ENCODE measurements at places on chromosomes 7 and 10.

- DNase-seq, result no peak
These were observed 1.8 kb upstream of the PTPRZ1 start for GRCh38 chr7:121871188-121871587.

DNA sequence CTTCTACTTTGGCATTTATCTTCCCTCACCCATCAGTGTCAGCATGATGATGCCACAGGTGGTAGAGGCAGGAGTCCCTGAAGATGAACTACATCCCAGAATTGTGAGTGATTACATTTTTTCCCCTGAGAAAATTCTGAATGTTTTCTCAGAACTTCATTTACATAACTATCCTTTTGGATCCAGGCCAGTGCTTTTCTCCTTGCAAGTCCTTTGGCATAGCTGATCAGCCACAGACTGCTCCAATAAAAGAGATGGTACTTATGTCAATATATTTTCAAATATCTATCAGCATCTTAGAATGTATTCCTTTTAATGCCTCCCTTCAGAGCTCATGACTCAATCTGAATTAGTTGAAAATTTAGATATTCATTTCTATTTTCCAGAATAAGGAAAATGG, 135.5 kb downstream of the IQUB start:
- DNase-seq, result no peak

- no peak for DNase-seq
These were observed 320.8 kb upstream of the NRP1 start for GRCh38 chr10:33655165-33655815.

DNA sequence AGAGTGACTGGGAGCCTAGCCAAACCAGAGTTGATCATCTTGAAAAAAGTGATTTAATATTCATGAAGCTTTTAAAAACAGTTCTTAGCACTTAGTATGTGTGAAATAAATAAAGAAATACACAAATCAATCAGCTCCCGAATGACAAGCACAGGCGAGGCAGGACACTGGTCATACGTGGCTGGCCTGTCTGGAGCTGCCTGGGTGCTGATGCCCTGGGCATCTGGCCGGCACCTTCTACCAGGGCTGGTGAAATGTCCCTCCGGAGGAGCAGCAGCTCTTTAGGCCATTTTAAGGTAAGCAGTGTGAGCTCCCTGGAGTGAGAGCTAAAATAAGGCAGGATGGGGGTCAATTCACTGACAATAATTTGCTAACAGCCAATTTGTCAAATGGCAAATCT, 23.7 kb downstream of the IL15RA start:
- no peak for DNase-seq

DNA sequence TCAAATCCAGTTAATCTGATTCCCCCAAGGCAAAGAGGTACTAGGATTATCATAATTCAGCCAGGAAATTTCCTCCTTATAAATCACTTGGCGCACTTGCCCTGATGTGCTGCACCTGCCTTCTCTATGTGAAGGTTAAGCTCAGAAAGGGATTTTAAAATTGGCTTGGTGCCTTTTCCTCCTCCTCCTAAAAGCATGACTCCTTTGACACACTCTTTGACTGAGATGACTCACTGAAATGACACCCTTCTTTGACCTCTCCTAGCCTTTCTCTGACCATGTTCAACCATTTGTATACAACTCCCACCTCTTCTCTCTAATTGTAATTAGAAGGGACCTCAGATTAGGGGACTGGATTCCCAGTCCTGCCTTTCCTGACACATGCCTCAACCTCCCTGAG, 46.5 kb downstream of the ABLIM1 start:
- no peak for DNase-seq

GRCh38 chr10:3077940-3078630, 10.7 kb downstream of the PFKP start:
- DNase-seq, result peak; percentile 22

DNA sequence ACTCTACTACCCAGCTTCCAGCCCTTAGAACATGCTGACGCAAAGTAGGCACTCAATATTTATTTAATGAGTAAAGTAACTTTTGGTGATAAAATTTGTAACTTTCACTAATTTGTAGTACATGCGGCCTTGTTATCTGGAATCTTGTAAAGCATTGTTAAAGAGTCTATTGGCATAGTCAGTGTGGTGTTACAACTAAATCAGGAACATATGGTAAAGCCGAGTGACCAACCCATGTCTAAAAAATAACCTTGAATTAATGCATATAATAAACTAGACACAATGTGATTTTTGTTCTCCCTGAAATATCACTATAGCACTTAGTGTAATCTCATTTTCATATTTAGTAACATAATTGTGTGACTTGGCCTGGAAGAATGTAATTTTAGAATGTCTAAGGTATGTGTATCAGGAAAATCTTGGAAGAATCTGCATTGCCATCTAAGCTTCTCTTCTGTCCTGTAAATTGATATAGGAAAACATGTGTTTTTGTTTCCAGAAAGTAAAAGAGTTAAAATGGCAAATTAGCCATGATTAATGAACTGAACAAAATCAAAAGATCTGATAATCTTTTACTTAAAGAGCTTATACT, 256.7 kb upstream of the GNAI1 start:
- no peak for DNase-seq

DNA sequence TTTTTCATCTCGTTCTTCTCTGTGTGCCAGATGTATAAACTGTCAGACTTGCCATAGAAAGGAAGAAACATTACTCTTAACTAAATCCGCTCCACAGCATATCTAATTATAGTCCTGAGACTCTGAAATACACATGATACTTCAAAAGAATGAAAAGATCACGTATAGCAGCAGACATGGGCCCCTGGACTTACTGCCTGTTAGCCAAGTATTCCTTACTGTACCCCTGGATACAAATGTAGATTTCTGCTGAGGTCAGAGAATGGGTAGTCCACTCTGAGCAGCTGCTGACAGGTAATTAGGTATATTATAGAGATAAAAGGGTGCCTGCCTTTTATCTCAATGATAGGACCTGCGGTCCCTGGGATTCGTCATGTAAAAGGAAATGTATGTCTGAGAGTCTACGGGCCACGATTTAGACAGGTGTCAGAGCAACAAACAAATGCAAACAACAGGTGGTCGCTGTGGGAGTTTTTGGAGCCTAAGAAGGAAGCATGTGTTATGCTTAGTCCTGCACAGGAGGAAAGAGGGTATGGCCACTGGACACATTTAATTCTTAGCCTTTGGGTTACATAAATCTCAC, 69.4 kb downstream of the VOPP1 start:
- DNase-seq, result peak; percentile 50

- no peak for DNase-seq
These were observed 593 bp upstream of the PILRA start for GRCh38 chr7:100372694-100373093.

GRCh38 chr10:37736120-37736519, 121.3 kb downstream of the ZNF248 start:
- DNase-seq, result no peak

- DNase-seq, result no peak
These were observed 28.7 kb downstream of the GIMAP8 start for GRCh38 chr7:150479023-150479716.

DNA sequence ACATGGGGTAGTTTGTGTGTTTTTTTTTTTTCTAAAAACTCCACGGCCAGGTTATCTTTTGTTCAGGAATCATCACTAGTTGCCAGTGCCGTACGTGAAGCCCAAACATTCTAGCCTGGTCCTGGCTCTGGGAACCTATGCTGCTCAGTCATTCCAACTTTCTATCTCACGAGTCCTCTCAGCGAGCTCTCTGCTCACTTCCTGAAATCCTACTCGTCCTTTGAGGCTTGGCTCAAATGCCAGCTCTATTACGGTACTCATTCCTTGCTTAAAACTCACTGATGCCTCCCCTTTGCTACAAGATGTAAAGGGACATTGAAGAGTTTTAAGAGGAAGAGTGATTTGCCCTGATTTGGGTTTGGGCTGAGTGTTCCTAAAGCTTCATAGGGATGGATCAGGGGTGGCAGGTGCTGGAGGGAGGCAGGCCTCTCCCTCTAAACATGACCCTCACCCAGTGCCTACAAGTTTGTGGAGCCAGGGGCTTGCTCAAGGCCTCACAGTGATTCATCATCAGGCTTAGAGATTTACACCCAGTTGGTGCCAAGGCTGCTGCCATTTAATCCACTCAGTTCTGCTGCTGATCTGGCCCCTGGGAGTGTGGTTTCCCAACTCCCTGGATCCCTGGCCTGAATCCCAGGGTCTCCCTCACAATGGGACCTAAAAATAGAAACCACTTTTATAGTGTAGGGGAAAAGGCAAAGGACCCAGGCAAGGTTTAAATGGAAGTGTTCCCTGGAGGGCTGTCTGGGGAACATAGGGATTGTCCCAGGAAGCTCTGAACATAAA, 46.1 kb upstream of the R3HCC1L start:
- DNase-seq, result no peak

DNA sequence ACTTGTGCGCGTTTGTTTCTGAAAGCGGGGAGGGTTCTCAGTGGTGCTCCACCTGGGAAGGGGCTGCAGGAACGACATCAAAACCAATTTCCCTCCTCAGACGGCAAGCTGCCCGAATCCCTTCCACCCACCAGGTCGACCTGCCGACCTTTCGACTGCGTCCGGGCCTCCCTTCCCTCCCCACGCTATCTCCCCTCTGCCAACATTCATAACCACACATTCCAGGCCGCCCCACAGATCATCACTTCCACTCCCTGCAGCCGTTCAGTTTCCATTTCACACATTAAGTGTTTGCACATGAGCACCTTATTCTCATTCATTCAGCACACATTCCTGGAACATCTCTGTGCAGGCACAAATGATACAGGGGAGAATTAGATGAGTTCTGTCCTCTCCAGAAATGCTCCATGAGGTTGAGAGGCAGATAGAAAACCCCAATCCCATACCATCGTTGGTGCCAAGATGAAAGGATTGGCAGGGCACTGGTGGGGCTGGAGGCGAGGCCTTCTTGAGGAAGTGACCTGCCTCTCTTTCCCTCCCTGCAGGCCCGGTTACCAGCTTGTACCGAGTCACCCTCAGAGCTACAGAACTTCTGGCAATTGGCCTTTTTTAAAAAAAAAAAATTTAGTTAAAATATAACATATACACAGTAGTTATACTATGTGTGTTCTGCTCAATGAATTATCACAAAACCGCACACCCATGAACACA, 70.0 kb downstream of the MINDY4 start:
- DNase-seq, result no peak

DNA sequence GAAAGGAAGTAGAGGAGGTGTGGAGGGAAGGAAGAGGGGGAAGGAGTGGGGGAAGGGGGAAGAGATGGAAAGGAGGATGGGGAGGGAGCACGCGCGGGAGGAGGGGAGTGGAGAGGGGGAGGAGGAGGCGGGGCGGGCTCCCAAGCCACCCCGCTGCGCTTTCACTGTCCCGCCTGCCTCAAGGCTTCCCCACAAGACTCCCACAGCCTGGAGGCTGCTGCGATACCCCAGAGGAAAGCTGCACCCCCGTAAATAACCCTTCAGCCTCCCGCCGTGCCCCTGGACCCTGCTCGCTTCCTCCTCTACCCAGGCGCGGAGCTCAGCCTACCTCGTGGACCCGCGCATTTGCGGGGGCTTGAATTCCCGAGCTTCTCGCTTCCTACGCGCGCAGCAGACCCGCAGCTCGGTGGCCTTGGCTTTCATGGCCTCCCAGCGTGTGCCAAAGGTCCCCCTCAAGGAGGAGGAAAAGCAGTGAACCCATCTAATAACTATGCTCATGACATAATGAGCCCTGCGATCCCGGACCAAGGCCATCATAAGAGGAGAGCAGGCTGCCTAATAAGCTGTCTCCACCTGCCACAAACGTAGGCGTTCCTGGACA, at the start of gene C10orf67:
Gene C10orf67, minus strand, starts transcription at position 557 of the 601 bp plus-strand sequence. Its CDS starts 23 bp downstream, at position 534.
- DNase-seq, result no peak

DNA sequence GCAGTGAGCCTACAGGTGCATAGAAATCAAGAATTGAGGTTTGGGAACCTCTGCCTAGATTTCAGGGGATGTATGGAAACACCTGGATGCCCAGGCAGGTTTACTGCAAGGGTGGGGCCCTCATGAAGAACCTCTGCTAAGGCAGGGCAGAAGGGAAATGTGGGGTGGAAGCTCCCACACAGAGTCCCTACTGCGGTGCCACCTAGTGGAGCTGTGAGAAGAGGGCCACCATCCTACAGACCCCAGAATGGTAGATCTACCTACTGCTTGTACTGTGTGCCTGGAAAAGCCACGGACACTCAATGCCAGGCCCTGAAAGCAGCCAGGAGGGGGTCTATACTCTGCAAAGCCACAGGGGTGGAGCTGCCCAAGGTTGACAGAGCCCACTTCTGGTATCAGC, 533.5 kb downstream of the GPAM start:
- DNase-seq, result no peak

GRCh38 chr10:45249978-45250693, 65.3 kb downstream of the OR13A1 start:
- peak; percentile 1 for DNase-seq

DNA sequence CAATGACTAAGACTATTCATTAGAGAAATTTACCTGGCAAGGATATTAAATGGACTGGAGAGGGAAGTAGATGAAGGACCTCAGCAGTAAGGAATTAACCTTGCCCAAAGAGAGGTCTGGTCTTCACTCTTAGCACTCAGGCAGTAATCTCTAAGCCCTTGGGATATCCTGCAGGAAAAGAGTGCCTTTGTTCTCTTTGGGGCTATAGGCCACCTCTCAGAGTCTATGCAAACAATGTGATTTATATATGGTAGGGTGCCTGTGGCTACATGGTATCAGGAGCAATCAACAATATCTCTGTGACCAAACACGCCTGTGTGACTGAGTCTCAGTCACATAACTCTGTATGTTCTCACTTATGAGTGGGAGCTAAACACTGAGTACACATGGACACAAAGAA, 154.7 kb upstream of the CDK1 start:
- DNase-seq, result no peak

- no peak for DNase-seq
These were observed 84.8 kb upstream of the MYO3A start for GRCh38 chr10:25849268-25849667.

GRCh38 chr7:90825779-90826178, 229.7 kb downstream of the CDK14 start:
- no peak for DNase-seq

DNA sequence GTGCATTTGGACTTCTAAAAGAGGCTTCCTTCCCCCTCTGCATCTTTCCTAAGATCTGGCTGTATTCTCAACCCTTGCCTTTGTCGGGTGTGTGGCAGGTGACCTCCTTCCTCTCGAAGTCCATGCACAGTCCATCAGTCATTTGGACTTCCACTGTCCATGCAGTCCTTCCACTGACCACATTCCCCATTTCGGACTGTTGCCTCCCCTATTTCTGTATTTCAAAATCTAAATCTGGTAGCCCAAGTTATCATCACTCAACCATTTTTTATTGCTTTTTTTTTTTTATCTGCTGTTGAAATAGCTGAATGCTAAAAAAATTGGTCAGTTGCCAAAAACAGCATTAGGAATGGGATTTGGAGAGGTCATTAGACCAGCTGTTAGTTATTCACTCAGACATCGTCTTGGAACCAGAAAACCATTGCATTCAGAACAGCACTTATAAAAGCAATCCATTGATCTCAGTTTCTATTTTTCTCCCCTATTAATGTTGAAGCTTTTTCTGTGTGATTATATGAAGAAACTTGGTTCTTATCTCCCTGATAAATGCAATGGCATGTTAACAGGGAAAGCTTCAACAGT, 575.6 kb downstream of the KIF20B start:
- DNase-seq, result no peak

- DNase-seq, result no peak
These were observed 21.1 kb downstream of the C7orf33 start for GRCh38 chr7:148611692-148612091.

All from NCI-H2081 treated with DMSO at 0.1 percent for 48 hours (cell line).